ENCODE measurements at places on chromosomes 1 and 21.

DNA sequence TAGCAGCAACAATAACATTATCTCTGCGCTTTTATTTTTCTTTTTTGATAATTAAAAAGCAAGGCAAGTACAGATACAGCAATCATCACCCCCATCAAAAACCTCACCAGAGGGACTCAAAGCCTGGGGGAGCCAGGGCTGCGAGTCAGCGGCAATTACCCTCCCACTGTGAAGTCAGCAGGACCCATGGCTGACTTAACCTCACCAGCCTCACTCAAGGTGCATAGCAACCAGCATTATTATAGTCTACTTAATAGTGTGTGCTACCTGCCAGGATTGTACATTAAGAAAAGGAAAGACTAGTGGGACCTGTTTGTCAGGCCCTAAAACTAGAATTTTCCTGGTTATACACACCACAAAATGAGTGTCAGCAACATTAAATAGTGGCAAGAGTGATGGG, 28.9 kb upstream of the SERBP1 start:
- no peak for DNase-seq

DNA sequence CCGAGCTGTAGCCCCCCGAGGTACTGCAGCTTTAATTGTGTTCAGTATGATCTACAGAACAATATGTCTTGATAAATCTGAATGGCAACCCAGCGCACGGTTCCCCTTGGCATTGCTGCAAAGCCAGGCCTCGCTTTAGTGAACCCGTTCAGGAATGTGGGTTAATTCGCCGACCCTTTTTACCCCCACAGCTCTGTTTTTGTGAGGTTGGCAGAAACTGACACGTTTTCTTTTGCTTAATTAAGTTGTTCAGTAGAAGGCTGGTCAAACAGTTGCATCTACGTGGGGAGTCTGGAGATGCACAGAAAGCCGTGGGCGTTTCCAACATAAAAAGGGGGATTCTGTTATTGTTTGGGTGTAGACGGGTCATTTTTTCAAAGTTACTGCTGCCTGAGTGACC, 43.2 kb downstream of the OLIG1 start:
- DNase-seq: no peak

DNA sequence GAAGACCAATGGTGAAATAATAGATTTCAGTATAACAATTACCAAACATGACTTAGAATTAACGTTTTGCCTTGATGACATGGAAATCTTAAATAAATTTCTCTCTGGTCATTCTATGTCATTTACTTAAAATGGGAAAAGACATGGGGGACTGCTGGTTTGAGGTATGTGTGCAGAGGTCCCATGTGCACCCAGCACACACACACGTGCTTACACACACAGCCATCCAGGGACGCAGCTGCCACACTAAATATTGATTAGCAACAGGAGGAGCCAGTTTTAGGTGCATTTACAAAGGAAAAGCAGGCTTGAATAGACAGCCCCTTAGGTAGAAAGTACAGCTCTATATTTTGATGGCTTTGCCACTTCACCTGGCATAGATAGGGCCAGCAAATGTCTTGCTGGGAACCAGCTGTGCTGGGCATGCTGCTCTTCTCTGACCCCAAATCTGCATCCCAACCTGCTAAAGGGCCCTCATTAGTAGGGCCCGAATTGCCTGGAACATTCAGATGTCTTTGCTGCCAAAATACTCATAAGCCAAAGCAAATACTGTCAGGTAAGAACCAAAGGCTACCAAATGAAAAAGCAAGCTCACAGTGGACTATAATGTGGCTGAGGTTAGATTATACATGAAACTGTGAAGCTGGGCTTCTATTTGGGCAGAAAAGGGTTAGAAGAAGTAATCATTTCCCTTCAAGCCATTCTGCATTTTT, 399.9 kb downstream of the HHAT start:
- DNase-seq: no peak

GRCh38 chr1:14228677-14229076, 369.8 kb upstream of the KAZN start:
- no peak for DNase-seq

DNA sequence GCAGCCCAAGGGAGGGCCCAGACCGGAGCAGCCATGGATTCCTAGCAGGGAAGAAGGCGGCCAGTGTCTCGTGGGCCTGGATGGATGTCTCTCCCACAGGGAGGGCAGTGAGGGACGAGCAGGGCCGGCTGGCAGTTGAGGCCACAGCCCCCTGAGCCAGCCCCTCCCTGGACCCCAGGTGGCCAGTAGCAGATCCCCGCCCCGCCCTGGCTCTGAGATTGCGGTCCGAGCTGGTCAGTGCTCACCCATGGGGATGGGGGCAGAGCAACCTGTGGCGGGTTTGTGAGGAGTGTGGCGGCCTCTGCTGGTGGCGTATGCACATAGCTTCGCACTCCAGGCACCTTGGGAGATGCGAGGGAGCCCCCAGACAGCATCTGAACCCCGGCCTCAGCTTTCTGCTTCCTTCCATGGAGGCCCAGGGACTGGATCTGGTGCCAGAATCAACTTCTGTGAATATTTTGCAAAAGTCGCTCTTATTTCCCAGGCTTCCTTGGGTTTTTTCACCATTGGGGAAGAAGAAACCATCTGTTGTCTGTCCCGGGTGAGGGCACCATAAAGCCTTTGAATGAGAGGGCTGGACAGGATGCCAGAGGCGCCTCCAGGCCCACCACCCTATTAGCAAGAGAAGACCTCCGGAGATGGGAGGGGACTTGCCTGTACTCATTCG, 8.4 kb upstream of the KCNN3 start:
- peak; percentile 89 for DNase-seq

DNA sequence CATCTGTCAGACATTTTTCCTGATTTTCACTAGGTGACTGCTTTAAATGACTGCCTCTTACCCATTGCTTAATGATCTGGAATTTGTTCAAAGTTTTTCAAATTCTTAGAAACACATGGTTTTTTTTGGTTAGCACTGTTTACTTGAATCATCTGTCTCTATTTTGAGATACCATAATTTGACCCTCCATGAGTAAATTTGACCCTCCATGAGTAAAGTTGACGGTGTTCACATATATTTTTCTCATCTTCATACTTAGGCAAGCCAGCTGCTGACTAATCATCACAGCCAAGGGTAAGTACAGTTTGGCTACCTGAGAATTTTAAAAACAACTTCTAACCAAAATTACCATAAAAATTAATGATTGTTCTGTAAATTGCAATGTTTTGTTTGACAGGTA, 586.5 kb downstream of the PTBP2 start:
- DNase-seq: no peak

DNA sequence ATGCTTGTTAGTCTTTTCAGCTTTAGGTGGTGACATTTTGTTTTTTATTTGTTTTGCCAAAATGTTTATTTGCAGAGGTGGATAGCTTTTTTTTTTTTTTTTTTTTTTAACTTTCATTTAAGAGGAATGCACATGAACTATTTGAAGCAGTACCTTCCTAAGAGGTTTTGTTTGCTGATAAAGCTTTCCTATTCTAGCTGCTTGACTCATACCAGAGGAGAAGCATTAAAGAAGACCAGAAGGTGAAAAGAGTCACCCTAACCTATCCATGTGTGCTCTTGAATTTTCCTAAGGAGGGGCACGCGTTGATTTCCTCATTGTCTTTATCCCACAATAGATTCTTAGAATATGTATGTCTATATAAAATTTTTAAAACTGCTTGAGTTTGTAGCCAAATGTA, 57.7 kb downstream of the PRDM2 start:
- DNase-seq: no peak

GRCh38 chr1:100799954-100800612, 80.5 kb downstream of the VCAM1 start:
- DNase-seq: no peak

GRCh38 chr1:221743416-221744208, 1.7 kb upstream of the DUSP10 start:
- DNase-seq: peak; percentile 47

DNA sequence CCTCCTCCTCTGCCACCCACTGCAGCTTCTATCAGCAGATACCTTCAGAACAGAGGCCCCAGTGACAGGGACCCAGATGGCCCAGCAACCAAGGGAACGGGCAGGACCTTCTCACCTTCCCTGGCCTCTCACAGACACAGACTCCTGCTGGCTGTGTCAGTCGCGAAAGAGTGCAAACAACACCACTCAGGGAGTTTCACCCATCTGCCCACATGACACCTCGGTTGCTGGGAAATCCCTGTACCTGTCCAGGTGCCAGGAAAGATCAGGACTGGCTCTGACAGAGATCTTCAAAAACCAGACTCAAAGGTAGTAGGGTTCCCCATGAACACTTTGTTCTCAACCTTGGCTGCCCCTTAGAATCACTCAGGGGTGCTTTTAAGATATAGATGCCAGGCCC, 83.5 kb upstream of the HIVEP3 start:
- DNase-seq: no peak
